ENCODE measurements at places on chromosomes 12 and 14. TPM values are rescaled to one million over a fixed set of nuclear protein-coding genes. Genes with fewer than 3 reads are reported as not detected.

DNA sequence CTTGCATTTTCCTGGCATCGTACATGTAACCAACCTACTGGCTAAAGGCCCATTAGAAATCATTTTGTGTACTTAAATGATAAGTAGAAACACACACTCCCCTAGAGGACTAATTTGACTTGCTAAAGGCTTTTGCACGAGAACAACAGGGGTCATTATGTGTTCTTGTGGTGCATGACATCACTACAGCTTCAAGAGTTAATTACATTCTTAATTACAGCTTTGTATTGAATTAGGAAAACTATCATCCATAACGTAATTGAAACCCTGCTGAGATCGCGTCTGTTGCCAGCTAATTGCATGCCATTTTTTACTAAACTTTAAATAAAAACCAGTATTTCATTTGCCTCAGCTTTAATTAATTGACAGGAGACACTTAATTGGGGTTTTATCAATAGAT lies 51.4 kb downstream of the TMEM132C start:
- DNase-seq = no peak

GRCh38 chr12:26696048-26696612 lies 136.9 kb downstream of the ITPR2 start:
- DNase-seq = no peak

DNA sequence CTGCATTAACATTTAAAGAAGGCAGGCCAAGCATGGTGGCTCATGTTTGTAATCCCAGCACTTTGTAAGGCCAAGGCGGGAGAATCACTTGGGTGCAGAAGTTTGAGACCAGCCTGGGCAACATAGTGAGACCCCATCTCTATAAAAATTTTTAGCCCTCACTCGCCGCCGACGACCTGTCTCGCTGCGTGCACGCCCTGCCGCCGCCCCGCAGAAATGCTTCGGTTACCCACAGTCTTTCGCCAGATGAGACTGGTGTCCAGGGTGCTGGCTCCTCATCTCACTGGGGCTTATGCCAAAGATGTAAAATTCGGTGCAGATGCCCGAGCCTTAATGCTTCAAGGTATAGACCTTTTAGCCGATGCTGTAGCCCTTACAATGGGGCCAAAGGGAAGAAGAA lies 10.8 kb upstream of the RBMS2 start:
- DNase-seq = no peak

The TMEM253 gene
- 0.64 TPM for total RNA-seq

DNA sequence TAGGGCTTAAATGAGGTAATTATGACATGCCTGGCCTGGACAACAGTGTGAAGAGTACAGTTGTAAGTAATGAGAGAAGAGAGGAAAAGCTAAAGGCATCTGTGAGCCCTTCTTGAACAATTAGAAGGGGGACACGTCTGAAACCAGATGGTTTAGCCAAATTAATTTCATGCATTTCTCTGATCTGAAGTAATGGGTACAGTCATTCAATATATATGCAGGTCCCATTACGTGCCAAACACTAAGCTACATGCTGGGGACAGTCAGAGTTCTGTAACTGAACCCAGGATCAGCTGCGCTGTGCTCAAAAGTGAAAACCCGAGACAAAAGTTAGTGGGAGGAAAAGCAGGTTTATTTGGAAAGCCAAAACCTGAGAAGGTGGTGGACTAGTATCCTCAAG lies 207.2 kb upstream of the TMTC1 start:
- no peak for DNase-seq

The EPS8 gene
- 4.3 TPM for total RNA-seq

DNA sequence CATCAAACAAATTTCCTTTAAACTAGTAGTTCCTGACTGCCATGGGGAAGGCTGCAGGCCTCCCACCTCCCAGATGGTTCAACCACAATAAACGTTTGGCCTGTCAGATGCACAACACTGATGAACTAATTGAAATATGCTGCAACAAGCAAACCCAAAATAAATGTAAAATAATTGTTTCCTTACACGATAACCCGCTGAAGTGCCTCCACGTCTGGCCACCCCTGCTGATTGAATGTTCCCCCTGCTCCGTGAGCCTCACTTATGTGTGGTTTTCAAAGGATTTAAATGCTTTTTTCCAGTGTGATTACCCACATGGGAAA lies 8.4 kb downstream of the PITPNM2 start:
- no peak for DNase-seq

GRCh38 chr12:132828706-132829534 lies at the start of gene GOLGA3:
Gene GOLGA3, minus strand, starts transcription at chr12:132828869. Its CDS starts 6,741 bp downstream, at chr12:132822128.
- DNase-seq = peak; percentile 94

The GNG2 gene
- total RNA-seq = 245 TPM

DNA sequence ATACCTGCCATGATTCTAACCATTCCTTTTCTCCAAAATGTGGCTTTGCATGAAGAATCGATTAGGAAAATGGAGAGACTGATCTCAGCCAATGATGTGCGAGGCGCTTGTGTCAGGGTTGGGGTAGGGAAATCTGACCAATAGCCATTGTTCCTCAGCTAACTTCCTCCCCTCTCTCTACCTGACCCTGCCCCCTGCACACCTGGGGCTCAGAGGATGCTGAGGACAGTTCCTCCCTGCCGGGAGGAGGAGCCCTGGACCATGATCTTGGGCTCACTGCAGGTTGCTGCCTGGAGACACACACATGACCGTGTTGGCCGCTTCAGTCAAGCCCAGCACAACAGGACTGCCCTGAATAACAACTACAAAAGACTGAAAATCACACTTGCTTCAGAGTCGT lies 119.8 kb upstream of the SFSWAP start:
- peak; percentile 3 for DNase-seq

DNA sequence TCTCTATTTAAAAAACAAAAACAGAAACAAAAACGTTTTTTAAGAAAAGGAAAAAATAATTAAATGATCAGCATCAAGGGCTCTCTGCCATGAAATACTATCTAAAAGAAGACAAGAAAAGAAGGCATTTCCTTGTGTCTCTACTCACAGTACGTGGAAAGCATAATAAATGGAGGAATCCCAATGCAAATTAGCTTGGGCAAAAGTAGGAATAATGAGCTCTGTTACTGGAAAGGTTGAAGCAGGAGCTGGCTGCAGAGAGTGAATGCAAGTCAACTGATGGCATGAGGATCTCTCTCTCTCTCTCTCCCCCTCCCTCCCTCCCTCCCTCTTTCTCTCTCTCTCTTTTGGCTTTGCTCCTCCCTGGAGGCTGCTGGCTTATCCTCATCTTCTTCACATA lies 85.9 kb downstream of the TBX3 start:
- no peak for DNase-seq

DNA sequence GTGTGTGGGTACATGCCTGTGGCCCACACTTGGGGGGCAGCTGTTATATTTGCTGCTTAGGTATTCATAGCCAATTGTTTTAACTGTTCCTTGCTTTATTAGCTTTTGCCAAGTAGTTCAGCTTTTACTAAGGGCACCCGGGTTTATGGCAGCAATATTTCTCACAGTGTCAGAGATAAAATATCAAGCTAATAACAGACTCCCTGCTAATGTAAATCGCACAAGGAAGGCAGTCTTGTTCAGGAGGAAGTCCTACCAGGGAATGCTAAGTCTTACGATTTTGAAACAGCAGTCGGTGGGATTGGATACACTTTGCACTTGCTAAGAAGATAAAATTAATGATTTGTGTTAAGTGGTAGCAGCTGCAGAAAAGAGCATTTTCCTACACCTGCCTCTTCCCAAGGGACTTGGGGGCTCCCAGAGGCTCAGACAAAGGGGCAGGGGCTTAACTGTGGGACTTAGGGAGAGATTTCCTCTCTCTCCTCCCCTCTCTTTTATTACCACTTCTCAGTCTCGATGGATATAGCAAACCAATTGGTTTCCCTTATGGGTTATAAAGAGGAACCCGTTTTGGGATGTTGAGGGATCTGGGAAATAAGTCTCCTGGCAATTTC lies 175.1 kb downstream of the NRXN3 start:
- DNase-seq = no peak

GRCh38 chr12:68796399-68796798 lies 11.6 kb upstream of the MDM2 start:
- DNase-seq = no peak

DNA sequence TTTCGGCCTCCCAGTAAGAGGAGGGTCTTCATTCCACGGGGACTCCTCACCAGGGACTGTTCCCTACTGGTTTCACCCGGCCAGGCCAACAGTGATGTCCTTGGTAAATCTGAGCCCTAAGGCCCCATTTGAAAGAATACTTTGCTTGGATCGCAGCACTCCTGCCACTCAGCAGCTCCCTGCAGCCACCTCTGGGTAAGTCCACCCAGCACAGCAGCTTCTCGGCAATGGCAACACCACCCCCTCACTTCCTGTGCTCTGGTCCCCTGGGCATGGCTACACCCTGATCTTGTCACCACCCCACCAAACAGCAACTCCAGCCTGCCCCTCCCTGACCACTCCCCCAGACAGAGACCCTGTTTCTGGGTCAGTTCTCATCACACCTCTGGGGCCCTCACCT lies 100.3 kb downstream of the SETD3 start:
- no peak for DNase-seq

- peak; percentile 67 for DNase-seq
These were observed 193.3 kb upstream of the C14orf180 start for GRCh38 chr14:104386151-104386841.

The SSPN gene
- total RNA-seq = 0.91 TPM

The TSPAN19 gene
- 2.9 TPM for total RNA-seq

DNA sequence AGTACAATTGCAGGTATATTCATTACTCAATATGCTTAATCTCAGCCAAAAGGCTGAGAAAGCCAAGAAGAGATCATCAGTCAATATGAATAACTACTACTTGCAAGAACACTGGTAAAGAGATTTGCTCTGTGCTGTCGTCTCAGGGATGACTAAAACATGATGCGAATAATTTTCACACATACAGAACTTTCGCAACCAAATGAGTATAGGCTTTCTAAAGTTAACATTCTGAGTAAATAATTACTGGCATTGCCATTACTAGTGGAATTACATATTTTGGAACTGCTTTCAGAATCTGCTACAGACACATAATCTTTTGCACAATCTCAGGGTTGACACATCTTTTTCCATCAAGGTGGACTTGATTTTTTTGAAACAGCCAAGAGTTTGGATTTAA lies 24.7 kb downstream of the NCKAP1L start:
- DNase-seq = no peak

DNA sequence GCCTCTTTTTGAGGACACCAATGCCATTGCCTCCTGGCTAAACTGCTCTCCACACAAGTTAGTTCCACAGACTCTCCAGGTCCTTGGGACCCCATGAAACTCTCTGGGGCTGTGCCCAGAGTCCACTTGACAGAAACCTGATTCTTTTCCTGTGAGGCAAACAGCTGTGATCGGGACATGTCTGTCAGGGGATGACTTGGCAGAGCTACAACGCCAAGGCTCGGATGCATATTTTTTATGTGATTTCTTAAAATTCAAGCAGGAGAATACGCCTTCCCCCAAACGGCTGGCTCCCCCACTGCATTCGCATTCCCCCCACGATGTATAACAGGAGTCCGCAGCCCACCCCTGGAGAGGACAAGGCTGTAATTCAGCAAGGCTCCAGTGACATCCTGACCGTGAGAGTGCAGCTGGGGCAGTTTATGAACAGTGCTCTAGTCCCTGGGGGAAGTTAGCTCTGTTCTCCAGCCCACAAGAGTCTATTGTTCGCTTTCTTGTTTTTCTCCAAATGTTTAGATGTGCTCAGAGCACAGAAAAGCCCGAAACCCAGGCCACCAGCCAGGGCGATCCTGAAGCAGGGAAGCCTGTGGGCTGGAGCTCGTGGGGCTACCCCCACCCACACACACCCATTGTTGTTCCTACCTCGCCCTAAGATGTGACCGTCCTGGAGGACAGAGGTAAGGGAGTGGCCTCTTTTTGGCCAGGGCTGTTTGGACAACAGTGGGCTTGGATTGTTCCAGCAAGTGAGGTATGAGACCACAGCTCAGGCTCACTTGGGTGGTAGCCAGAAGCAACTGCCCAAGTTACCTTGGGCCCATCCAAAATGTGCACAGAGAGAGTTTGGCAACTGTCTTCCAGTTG lies 159.5 kb downstream of the ZFP36L1 start:
- no peak for DNase-seq

DNA sequence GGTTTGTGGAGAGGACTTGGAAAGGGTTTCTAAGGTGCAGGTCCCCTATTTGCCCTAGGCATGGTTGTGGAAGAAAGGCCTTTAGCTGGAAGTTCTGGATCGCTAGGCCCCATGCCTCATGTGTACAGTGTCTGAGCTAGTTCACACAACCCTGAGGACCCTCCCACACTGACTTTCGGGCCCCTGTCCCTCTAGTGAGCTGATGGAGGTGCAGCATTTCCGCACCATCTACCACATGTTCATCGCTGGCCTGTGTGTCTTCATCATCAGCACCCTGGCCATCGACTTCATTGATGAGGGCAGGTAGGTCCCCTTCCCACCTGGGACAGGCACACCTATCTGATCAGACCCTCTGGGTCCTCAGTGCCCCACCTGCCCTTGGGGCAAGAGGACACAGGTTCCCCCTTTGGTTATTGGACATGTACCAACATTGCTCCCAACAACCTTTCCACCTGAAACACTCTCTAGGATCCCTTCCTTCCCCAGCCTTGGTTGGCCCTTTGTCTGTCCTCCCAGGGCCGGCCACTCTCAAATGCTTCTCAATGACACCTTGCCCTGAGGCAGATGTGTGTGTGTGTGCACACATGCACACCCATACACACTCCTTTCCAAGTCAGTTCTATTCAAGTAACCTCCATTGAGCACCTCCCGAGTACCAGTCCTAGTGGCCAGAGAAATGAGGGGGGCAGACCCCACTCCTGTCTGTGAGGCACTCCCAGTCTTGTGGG lies 2.6 kb downstream of the SOAT2 start:
- DNase-seq = no peak

The REP15 gene
- 1.6 TPM for total RNA-seq

- DNase-seq = peak; percentile 45
These were observed 217.0 kb downstream of the KIF26A start for GRCh38 chr14:104355101-104356019.

The ZDHHC22 gene
- total RNA-seq = 77.3 TPM

GRCh38 chr12:111377440-111377839 lies 8.5 kb upstream of the PHETA1 start:
- no peak for DNase-seq

DNA sequence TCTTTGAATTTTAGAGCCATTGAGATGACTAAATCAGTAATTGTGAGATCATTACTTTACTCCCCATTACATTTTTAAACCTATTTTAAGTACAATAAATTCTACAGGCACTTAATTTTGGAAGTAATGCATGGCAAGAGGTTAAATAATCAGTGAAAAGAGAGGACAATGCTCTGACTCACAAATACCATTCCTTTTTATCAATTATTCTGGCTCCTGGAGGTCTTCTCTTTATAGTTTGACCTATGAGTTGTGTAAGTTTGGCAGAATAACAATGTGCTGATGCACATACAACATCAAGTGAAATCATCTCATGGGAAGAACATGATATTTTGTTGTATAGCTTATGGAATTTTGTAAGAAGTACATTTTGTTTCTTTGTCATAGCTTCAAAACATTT lies 166.7 kb downstream of the TMTC3 start:
- DNase-seq = no peak

DNA sequence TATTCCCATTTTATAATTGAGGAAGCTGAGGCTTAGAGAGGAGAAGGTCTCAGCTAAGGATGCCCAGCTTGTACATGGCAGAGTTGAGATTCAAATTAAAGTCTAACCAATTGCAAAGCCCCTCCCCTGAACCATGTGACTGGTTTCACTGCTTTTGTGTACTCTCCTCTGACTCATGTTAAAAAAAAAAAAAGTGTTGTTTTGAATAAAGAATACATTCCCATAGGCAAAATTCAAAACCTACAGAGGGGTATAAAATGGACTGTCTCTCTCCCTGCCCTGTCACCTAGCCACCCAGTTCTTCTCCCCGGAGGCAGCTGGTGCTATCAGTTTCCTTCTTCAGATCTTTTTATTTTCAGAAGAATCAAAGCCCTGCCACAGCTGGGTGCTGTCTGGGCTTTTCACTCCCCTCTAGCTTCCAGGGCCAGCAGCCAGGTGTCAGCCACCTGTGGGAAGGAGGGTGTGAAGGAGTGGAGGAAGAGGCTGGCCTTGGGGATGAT lies 5.4 kb downstream of the PSMD9 start:
- DNase-seq = no peak

Measured in glutamatergic neuron (in vitro differentiated cells).